ENCODE measurements at places on chromosomes 4 and X. TPM values are rescaled to one million over a fixed set of nuclear protein-coding genes. Genes with fewer than 3 reads are reported as not detected.

ARSD gene
- 7.0 TPM for polyA plus RNA-seq

ADAM29 gene
- 0.86 TPM for polyA plus RNA-seq

H2BW2 gene
- polyA plus RNA-seq = not detected

P2RY4 gene
- polyA plus RNA-seq = not detected

PHKA1 gene
- polyA plus RNA-seq = 1.0 TPM

TMEM47 gene
- polyA plus RNA-seq = 9.3 TPM

CYSLTR1 gene
- 1.1 TPM for polyA plus RNA-seq

CT47B1 gene
- not detected for polyA plus RNA-seq

CITED1 gene
- polyA plus RNA-seq = 10.1 TPM

HDAC6 gene
- 20.9 TPM for polyA plus RNA-seq

CDKL2 gene
- polyA plus RNA-seq = 30.2 TPM

STOX2 gene
- polyA plus RNA-seq = 22.7 TPM

RAB40A gene
- not detected for polyA plus RNA-seq

SOD3 gene
- polyA plus RNA-seq = not detected

TLR7 gene
- polyA plus RNA-seq = not detected

RNF150 gene
- polyA plus RNA-seq = 21.0 TPM

HS3ST1 gene
- polyA plus RNA-seq = 2.4 TPM

SOWAHB gene
- polyA plus RNA-seq = 0.71 TPM

EPGN gene
- not detected for polyA plus RNA-seq

USP17L5 gene
- polyA plus RNA-seq = not detected

RTL9 gene
- not detected for polyA plus RNA-seq
